ENCODE measurements at places on chromosomes 2 and 18. TPM values are rescaled to one million over a fixed set of nuclear protein-coding genes. Genes with fewer than 3 reads are reported as not detected.

DNA sequence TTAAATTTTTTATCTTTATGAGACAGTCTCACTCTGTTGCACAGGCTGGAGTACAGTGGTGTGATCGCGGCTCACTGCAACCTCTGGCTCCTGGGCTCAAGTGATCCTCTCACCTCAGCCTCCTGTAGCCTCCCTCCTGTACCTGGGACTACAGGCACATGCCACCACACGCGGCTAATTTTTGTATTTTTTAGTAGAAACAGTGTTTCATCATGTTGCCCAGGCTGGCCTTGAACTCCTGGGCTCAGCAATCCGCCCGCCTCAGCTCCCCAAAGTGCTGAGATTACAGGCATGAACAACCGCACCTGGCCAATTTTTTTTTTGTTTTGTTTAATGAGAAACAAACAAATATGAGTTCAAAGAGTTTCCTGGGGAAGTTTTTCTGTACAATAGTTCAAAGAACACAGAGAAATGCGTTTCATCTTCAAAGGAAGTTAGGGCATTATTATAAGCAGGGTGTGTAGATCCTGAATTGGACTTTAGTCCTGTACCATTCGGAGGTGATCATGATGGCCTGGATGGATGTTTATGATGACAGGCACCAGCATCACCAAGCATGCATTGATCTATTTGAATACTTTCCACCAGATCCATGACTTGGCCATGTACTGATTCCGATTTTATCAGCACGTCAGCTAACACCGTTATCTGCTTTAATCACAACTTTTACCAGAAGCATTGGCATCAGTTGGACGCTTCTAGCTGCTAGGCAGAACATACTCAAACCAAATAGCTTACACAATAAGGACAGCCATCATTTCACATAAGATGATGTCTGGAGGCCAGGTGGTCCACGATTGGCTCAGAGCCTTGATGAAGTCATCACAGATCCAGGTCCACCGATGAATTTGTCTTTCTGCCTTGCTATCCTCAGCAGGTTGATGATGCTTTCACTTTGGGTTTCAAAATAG lies 28.9 kb downstream of the TCF23 start:
- DNase-seq, result no peak

DNA sequence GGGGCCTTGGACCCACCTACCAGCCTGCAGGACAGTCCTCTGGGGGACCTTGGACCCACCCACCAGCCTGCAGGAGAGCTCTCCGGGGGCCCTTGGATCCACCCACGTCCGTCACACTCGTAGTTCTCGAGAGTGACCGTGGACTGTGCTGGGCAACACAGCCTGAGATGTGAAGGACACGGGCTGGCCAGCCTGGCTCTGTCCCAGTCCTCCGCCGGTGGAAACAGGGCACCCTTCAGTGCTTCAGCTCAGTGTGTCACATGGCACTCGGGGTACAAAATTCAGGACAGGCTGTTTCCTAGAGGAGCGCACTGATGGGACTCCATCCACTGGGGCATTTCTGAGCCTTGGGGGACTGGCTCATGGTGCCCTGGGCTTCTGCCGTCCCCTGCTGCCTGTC lies 212.0 kb downstream of the TWIST2 start:
- DNase-seq, result no peak

- DNase-seq, result no peak
Observed at GRCh38 chr2:225600444-225600843, 200.9 kb downstream of the NYAP2 start.

DNA sequence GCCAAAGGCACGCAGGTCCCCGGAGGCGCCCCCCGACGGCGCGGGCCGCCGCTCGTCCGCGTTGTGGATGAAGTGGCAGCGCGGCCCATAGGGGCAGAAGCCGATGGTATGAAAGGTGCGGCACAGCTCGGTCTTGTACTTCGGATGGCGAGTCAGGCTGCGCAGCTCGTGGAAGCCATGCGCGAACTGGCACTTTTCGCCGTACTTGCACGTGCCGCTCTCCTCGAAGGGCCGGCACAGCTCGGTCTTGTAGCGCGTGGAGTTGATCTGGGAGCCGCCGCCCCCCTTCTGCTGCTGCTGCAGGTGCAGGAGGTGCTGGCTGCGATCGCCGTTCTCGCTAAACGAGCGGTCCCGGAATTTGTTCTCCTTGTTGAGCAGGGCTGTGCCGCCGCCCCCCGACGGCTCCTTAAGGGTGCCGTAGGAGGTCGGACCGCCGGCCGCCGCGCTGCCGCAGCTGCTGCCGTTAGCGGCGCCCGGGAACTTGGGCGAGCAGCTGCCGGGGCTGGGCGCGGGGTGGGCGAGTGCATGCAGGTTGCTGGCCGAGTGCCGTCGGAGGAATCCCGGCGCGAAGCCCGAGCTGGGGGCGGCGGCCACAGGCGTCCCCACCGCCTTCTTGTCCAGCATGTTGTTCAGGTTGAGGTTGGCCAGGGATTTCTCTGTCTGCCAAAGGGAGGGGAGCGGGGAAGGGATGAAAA lies 1.2 kb downstream of the ZFP36L2 start:
- DNase-seq, result peak; percentile 96

- peak; percentile 70 for DNase-seq
Observed at GRCh38 chr2:61537277-61537949, 743 bp downstream of the XPO1 start.

DNA sequence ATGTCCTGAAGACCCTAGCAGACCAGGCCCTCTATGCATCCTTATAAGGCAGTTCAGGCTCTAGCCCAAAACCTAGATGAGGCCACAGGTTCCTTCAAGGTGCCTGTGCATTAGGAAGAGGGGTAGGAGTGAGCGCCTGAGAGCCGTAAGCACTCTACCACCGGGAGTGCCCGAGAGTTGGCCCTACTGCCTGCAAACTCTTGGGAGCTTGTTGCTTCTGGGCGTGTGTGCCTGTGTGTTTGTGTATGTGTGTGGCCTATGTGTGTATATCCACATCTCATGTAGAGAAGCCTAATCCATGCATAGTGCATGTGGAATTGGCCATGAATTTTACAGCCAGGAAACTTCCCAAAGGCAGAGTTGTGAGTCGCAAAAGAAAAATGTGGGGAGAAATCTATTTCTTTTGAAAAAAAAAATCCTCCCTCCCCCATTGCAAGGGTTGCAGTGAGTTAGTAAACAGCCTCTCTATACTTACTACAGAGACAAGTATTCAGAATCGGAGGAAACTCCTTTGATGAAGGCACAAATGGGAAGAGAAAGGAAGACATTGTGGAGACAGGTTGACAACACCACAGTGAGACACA lies 96.8 kb downstream of the ADD2 start:
- no peak for DNase-seq

DNA sequence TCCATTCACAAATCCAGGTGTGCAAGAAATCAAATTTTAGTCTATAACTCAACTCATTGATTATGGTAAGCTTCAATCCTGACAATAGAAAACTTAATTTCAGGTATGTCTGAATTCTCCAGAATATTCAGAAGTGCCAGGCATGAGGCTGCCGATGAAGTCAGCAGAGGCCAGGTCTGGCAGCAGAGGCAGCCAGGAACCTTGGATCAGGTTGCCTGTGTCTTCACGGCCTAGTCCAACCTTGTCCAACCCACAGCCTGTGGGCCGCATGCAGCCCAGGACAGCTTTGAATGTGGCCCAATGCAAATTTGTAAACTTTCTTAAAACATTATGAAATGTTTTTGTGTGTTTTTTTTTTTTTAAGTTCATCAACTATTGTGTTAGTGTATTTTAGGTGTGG lies 46.9 kb upstream of the ASPRV1 start:
- no peak for DNase-seq

CCDC141 gene
- not detected for total RNA-seq

QPCT gene
- total RNA-seq, result 25.7 TPM

Measured in osteoblast (primary cell).